NCI-H460 (cell line): ENCODE measurements at places on chromosomes 2 and 18.

- no peak for DNase-seq
Measured at GRCh38 chr18:62979176-62979575, 263.8 kb downstream of the PHLPP1 start.

GRCh38 chr2:5215989-5216607 is 476.1 kb upstream of the SOX11 start:
- DNase-seq = no peak

- no peak for DNase-seq
Measured at GRCh38 chr2:111205774-111206173, 85.1 kb downstream of the BCL2L11 start.

GRCh38 chr2:147390475-147390874 is 454.4 kb upstream of the ACVR2A start:
- no peak for DNase-seq

- DNase-seq = no peak
Measured at GRCh38 chr2:70988151-70988550, 6.5 kb downstream of the TEX261 start.

- no peak for DNase-seq
Measured at GRCh38 chr18:44880170-44880569, 199.5 kb downstream of the SETBP1 start.
